ENCODE measurements at places on chromosomes 5 and 9.
A peak's percentile ranks its signal among the peaks of the same experiment; 100 is the strongest.

DNA sequence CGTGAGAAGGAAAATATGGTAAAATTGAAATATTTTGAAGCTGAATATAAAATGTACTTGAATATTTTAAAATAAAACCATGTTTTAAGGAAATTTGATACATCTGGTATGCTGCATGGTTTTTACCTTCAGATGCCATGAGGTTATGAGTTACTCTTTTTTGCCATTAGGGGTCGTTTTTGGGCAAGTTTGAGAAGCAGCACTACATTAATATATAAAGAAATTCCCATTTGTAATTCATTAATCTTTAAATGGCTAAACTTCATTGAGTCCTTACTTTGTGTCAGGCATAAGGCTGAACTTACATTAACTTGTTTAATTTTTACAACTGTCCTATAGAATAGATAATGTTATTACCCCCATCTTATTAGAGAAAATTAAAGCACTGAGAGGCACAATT, 152.3 kb downstream of the KDM4C start:
- DNase-seq, result no peak

GRCh38 chr9:108727580-108728111, 128.1 kb downstream of the ACTL7B start:
- no peak for DNase-seq

DNA sequence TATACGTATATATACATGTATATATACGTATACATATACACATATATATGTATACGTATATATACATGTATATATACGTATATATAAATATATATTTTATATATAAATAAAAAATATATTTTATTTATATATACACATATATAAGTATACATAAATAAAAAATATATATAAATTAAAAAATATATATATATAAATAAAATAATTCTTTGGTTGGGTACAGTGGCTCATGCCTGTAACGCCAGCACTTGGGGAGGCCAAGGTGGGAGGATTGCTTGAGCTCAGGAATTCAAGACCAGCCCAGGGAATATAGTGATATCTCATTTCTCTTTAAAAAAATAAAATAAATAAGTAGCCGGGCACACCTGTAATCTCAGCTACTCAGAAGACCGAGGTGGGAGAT, 155.0 kb downstream of the CDC42SE2 start:
- no peak for DNase-seq

DNA sequence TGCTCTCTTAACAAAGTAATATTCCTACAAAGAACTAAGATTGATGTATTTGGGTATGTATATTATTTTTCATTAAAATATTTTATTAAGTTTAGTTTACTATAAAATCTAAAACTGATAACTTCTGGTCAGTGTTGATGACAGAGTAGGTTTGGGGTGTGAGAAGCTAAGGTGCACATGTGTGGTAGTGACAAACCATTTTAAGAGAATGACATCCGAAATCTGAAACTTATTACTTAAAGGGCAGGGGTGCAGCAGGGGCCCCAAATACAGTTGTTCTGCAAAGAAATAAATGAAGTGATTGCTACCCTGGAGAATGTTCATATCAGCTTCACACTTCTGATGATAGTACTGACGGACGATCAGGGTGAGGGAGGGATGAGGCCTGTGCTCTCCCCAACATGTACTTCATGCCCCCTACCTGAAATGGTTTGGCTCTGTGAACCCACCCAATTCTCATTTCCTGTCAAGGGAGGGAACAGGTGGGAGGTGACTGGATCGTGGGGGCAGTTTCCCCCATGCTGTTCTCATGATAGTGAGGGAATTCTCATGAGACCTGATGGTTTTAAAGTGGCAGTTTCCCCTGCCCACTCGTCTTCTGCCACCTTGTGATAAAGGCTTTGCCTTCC, 125.3 kb upstream of the RFX3 start:
- no peak for DNase-seq

DNA sequence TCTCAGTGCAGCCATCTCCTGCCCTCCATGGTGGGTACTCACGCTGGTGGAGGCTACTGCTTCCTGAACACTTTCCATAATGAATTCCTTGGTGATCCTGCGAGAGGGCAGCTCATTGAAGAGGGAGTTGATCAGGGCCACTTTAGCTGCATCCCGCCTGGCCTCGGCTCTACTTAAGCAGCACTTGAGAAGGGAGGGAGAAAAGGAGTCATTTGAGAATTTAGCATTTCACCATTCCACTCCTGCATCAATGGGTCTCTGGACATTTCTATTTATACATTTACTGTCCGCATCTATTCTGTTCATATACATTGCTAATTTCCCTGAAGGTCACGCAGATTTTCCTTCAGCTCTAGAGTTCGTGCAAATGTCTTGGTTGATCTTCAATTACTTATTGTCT, 35.1 kb downstream of the LIX1 start:
- no peak for DNase-seq

GRCh38 chr5:139167533-139167932, 30.6 kb downstream of the SIL1 start:
- DNase-seq, result no peak

GRCh38 chr5:105146867-105147266, 1584.3 kb upstream of the NUDT12 start:
- DNase-seq, result no peak

GRCh38 chr5:109690975-109691574, 1.3 kb downstream of the MAN2A1 start:
- peak; percentile 28 for DNase-seq

- no peak for DNase-seq
Observed at GRCh38 chr5:137155261-137156000, 343.7 kb downstream of the SPOCK1 start.

- no peak for DNase-seq
Observed at GRCh38 chr5:130112246-130112645, 208.0 kb downstream of the CHSY3 start.

GRCh38 chr5:59190746-59191145, 607.9 kb downstream of the RAB3C start:
- no peak for DNase-seq

DNA sequence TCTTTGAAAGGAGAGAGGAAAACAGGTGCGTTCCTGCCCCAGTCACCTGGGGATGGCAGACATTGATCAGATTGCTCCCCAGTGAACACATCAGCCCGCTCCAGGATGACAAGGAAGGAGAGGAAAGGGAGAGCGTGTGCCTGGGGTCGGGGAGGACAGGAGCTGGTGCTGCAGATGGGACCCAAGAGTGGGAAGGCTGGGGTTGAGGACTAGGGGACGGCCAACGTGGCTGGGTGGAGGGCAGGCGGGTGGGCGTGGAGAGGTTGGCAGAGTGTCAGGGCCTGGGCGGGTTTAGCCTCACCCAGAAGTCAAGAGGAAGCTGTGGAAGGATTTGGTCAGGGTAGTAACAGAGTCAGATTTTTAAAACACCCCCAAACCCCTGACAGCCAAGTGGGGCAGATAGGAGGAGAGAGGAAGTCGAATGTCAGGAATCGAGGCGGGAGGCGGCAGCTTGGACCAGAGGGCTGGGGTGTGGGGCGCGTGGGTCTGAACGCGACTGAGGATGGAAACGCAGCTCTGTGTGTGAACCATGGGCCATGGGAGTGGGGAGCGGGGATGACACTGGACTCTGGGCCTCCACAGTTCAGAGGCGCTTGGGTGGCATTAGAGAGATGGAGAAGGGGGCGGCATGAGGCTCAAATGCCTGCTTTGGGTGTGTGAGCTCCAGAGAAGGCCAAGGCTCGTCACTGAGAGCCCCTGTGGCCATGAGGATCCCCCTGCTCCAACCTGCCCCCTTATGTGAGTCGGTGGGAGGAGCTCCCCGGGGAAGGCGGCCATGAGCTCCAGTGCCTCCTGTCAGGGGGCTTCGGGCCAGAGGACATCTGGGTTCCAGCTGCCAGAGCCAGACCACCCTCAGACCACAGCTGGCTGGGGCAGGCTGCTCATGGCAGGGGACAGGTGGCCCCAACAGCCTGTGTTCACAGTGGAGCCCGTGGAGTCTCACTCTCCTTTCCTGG, 24.6 kb downstream of the LAMC3 start:
- DNase-seq, result no peak

DNA sequence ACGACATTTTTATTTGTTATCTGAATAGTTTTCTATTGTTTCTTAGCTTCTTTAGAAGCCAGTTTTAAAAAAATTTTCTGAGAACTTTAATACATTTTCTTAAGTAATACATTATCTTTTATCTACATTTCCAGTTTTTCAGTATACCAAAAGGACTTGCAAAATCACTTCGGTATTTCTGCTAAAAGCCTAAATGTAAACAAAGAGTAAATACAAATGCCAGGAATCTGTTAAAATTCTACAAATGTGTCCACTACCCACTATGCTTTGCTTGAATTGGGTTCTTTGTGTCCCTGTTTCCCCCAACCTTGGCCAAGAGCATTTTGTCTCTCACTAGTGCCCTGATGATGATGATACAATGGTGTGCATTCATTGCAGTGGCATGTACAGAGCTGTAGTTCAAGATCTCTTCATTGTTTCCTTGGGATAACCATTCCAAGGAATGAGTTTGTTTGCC, 611.2 kb downstream of the NR2F1-AS1 start:
- DNase-seq, result no peak

DNA sequence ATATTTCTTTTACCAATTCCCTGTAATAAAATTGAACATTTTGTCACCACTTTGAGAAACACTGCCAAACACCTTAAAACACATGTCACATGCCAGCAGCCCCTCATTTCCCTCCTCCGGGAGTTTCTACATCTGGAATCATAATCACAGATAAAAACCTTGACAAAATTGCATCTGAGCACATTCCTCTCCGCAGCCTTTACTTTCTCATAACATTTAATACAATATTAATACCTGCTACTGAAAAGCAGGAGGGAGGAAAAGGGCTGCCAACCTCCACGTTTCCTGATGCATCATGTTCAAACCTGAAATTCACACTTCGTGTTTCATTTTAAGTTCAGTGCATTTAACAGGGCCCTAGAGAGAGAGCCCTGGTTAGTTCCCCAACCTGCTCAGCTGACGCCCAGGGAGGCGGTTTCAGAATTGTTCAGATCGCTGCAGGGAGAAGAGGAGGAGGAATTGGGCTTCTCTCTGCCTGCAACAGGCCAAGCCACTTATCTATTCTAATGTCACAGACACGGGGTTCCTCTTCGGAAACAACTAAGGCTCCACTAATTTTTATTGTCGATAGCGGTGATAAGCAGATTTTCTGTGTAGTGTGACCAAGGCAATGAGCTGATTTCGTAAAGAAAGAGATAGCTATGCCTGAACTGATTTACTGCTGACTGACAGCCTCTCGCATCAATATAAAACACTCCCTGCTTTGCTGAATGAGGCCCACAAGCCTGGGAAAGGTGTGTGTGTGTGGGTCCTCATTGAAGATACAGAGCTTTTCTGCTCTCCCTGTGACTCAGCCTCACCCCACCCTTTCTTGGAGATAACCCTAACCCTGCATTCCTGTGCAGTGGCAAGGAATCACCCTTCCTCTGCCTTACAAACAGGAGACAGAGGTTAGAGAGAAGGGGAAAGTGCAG, 4.9 kb upstream of the LHX2 start:
- DNase-seq, result no peak

- no peak for DNase-seq
Observed at GRCh38 chr9:1522219-1522767, 472.1 kb downstream of the DMRT2 start.

GRCh38 chr9:134307674-134308638, 18.3 kb upstream of the RXRA start:
- no peak for DNase-seq

- no peak for DNase-seq
Observed at GRCh38 chr5:983238-983524, 25.4 kb upstream of the NKD2 start.

GRCh38 chr5:134503088-134503936, 22.2 kb upstream of the JADE2 start:
- DNase-seq, result no peak

DNA sequence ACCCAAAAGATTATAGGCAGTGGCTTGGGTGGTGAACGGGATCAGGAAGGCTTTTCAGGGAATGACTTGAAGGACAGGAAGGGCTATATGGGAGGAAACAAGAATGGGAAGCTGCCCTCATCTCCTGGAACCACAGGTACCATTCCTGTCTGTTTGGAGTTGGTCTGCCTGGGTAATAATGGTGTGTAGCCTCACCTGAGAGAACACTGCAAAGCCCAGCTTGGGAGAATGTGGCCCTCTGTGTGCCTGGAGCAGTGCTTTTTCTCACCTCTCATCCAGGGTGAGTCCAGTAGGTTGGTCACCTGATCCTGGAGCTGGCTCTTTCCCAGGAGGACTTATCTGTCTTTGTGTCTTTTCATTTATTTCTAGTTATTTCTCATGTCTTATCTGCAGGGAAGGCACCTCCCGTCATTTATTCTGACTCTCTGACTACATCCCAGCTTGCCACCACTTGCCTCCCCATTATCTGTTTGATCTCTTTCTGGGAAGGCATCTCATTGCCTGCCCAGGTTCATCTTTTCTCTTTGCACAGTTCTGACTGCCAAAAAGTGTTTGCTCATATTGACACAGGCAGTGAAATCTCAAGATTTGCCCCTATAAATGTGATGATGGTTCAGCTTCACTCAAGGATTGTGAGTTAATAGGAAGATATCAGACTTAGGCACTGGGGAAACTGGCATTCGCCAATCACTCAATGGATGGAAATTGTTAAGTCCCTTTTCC, 22.5 kb upstream of the OR2S2 start:
- DNase-seq, result no peak

- DNase-seq, result peak; percentile 88
Observed at GRCh38 chr5:119070578-119070827, 384 bp upstream of the DMXL1 start.

- no peak for DNase-seq
Observed at GRCh38 chr9:113299800-113300292, 3.3 kb downstream of the RNF183 start.

- no peak for DNase-seq
Observed at GRCh38 chr9:71796100-71796767, 27.9 kb upstream of the CEMIP2 start.

GRCh38 chr5:50547303-50547702, 106.2 kb upstream of the EMB start:
- DNase-seq, result no peak

GRCh38 chr9:72154468-72155285, 5.4 kb downstream of the GDA start:
- DNase-seq, result no peak

DNA sequence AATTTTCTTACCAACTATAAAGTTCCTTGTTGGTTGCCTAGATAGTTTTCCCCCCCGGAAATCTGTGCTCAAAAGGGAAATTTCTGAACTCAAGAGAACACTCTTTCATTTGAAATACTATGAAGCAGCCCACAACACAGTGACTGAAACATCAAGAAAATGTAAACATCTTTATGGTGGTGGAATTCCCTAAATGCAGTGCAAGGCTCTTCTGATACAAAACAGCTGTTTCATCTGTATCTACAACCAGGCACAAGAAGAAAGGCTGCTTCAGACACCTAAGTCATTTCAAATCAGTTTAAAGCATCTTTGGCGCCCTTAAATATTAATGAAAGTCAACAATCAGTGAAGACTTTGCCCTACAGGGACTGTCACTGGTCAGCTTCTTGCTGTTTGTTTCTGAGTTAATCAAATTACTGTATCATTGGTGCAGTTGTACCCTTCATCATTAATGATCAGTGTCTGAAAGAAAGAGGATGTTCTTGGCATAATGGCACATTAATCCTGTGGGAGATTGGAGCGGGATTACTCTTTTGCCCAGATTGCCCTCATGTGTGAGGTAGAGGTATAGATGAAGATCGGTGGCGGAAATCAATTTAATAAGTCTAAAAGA, 947.0 kb downstream of the NR2F1-AS1 start:
- no peak for DNase-seq

GRCh38 chr9:85237478-85237877, 504.3 kb downstream of the AGTPBP1 start:
- DNase-seq, result no peak
